Ureter (tissue), 1 donor: ENCODE measurements at places on chromosomes 1 and 21. TPM values are rescaled to one million over a fixed set of nuclear protein-coding genes. Genes with fewer than 3 reads are reported as not detected.

Gene SPRR2E
- total RNA-seq: not detected

Gene BNIPL
- total RNA-seq: 10.5 TPM

Gene TNFRSF14
- total RNA-seq: 160 TPM

- DNase-seq: no peak
Observed at GRCh38 chr21:28089599-28090441, 902.9 kb downstream of the LTN1 start.

DNA sequence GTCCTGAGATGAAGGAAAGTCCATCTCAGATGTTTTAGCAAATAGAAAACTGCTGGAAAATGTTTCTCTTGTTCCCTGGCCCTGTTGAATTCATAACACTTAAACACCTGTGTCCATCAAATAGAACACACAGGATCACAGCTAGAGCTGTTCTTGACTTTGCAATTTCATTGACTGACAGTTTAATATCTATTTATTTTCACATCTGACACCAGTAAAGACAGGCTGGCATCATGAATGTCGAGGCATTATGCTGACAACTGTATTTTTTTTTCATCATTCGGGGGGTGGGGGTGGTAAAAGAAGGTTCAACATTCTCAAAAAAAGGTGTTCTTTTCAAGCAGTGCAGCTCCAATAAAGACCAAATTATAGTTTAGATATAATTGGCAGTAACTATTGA, 591.2 kb upstream of the PTBP2 start:
- no peak for DNase-seq
